ENCODE measurements at places on chromosomes 3 and 15. TPM values are rescaled to one million over a fixed set of nuclear protein-coding genes. Genes with fewer than 3 reads are reported as not detected.

Gene SYNPR
- total RNA-seq, result not detected

Gene HRH1
- total RNA-seq, result 9.1 TPM

Gene ANO10
- 45.0 TPM for total RNA-seq

Gene SLC28A2
- total RNA-seq, result not detected

Data from GM23248 (cell line).